T1000 (cell line): ENCODE measurements at places on chromosomes 4 and X.

- DNase-seq: no peak
Observed at GRCh38 chr4:127045861-127046260, 586.9 kb upstream of the INTU start.

DNA sequence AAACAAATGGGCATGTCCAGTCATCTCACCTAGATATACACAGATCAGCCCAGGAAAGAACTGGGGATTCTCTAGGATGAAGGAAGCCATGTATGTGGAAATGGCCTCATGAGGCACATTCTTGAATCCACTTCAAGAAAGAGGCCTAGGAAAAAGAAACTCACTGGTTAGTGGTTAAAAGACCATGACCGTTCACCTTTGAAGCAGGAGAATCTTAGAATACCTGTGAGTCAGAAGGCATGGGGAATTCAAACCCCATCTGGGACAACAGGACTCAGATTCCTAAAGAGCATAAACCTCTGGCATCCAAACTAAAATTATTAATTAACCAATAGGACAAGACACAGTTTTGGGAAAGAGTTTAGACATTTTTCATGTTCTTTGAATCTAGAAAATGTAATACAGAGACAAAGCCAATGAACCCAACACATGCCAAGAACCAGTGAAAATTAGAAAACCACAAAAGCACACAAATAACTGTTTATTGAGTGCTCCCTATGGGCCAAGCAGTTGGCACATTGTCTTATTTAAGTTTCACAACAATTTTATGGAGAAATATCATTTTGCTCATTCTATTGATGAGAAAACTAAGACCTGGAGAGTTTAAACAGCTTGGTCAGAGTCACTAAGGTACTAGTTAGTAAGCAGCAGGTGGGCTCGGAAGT, 97.5 kb downstream of the NPNT start:
- DNase-seq: no peak

DNA sequence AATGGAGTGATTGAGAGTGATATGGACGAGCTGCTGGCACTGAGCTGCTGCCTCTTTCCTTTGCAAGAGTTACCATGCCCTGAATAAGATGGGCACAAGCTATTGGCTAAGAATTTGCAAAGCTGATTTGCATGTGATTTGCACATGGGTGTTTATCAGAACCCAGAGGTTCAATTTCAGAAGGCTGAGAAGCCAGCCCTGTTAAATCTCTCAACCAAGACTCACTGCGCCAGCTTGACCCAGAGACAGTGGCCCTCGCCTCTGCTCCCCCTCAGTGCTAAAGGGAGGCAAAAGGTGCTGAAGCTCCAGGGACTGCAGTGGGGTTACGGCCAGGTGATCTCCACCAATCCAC, 701 bp downstream of the ARHGAP4 start:
- DNase-seq: no peak

DNA sequence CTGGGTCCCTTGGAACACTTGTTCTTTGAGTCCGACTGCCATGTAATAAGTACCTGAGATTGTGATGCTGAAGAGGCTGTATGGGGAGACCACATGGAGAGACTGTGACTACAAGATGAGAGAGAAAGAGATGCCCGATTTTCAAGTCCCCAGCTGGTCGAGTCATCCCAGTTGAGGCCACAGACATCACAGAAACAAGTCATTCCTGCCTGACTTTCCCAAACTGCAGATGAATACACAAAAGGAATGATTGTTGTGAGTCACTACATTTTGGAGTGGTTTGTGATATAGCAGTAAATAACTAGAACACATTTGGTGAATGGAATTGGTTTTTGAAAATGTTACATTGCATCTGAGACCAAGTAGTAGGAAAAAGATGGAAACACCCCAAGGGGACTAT, 9.0 kb upstream of the YIPF7 start:
- DNase-seq: no peak

- no peak for DNase-seq
Observed at GRCh38 chr4:45033676-45034419, 307.5 kb upstream of the GNPDA2 start.

DNA sequence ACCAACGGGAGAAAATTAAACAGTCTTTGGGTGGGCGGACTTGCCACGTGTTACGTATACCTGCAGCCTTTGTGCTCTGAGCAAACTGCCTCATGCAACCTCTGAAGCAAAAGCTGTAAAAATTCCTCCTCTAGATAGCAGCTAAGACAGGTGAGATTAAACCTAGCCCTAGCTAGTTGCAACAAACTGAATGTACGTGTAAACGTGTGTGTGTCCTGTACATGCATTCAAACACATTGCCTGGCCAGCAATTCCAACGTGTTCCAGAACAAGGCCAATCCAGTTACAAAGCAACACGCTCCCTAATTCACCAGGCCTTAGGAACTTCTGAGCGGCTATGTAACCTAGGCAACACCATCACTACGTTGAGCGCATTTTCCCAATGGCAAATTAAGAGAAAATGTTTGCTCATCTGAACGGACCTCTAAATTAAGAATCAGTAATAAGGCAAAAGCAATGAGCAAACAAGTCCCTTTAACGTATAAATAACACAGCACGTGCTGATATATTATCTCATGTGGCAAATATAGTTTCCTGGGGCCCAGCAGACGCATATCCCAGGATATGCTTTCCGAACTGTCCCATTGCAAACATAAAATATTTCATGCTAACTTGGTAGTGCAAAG, 792 bp downstream of the PPID start:
- DNase-seq: no peak

GRCh38 chrX:112786076-112786475, 54.6 kb downstream of the AMOT start:
- DNase-seq: no peak

GRCh38 chrX:105608745-105609144, 213.6 kb upstream of the NRK start:
- no peak for DNase-seq

- no peak for DNase-seq
Observed at GRCh38 chr4:21507439-21507838, 441.1 kb downstream of the KCNIP4 start.

DNA sequence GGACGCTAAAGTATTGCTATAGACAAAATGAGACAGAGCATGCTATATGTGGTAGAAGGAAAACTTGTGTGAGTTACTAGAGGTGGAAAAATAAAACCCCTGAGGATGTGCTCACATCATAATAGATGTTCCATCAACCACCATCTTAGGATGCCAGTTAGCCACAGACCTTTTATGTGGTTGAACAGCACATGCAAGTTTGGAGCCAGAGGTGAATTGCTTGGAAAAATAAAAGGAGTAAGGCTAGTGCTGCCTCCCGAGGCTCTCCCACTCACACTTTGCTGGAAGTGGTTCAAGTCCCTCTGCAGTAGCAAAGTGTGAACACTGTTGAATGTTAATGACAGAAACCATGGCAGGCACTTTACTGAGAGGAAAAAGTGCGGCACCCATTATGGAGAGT, 39.4 kb upstream of the PPARGC1A start:
- DNase-seq: no peak

DNA sequence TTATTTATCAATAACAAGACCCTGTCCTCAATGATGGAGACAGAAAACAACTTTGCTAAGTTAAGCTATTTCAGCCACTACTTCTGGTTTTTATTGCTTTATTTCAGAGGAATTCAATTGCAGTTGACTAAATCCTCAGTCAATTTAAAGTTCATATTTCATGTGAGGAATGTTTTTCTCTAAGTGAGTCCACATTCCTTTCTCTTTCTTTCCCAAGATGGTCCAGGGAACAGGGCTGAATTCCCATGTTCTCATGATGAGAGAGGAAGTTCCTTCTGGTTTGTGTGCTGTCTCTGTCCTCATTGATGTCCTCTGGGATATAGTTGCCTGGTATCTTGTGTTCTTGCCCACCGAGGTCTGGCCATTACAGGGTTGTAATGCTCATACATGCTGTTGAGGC, 117.2 kb downstream of the SLIT2 start:
- DNase-seq: no peak

- no peak for DNase-seq
Observed at GRCh38 chrX:133923113-133923512, 62.3 kb downstream of the GPC3 start.

DNA sequence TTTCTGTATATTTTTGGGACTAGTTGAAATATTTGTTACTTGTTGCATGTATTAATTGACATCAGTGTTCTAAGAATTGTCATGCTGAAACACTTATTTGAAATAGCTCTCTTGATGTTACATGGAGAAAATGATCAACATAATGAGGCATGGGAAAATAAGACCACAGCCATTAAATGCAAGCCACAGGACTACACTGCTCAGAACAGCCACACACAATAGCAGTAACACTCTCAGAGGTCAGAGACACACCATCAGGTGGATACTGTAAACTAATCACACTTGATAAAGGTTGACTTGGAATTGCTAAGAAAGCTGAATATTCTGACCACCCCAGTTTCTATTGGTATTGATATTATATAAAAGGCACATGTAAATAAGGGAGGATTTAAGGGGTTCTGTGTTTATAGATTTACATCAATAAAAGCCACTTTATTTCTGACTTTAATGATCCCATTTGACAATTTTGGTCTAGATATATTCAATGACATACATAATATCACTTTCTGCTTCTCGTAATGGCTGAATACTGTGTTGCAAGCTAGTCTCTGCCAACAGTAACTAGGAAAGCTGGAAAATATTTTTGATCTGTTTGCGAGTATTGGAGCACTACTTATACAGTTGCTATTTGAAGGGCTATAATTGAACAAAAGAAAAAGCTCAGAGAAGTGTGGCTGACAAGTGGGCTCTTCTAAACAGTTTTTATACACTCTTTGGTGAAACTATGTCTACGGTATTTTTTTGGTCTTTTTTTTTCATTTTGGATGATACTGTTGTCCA, 876.5 kb upstream of the INTU start:
- DNase-seq: no peak

DNA sequence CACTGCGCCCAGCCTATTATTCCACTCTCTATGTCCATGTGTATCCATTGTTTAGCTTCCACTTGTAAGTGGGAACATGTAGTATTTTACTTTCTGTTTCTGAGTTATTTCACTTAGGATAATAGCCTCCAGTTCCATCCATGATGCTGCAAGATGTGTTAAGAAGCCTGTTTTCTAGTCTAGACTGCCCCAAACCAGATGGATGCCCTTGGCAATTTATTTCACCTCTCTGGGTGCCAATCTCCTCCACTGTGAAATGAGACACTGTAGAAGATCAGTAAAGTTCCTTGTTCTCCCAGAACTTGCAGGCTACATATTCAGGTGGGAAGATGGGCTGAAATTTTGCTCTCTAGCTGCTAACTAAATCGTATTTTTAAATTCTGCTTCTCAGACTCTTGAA, 72.8 kb downstream of the TSPAN5 start:
- no peak for DNase-seq

DNA sequence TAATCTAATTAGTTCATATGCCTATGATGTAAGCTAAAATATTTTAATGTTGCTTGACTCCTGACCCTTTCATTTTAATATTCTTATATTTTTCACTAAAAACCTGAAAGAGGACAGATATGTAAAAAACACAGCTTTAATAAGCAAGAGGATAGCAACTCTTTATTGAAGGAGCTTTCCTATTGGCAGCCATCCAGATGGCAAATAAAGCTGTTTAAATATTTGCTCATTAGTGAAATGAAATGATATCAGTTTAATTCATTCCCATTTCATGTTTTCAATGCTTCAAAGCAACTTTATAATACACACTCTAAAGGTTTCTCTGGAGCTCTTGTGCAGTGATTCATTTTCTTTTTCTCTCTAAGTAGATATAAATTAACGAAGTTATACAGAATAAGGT, 473.4 kb downstream of the PCDH7 start:
- DNase-seq: no peak

DNA sequence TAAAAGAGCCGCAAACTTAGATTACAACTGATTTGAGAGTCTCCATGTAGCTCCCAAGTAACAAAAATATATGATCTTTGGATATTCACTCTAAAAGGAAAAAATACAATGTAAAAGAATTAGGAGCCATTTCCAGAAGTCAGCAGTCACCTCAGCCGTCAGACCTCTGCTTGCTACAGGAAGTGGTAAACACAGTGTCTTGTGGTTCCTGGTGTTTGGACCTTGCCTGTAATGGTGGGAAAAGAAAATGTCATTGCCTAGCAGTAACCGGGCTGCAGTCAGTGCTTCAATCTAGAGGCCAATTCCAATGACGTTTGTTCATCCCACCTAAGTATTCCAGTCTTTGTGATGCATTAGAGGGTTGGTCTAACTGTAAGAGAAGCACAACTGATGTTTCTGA, 28.9 kb upstream of the SMIM31 start:
- DNase-seq: no peak

DNA sequence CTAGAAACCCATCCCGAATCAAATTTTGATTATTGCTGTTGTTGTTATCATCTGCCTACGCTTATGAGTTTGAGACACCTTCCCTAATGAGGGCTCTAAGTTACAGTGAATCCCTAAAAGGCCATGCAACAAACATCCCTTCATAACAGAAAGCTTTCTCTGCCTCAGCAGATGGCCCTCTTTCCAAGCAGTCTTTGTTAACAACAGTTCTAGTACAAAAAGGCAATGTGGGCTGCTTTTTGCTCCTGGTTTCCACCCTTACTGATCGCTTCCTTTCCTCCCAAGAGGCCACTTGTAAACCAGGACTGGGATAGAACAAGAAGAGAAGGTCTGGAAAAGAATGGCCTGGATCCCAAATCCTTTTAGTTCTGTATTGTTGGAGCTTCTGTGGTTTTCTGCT, 24.2 kb downstream of the GPC4 start:
- no peak for DNase-seq

DNA sequence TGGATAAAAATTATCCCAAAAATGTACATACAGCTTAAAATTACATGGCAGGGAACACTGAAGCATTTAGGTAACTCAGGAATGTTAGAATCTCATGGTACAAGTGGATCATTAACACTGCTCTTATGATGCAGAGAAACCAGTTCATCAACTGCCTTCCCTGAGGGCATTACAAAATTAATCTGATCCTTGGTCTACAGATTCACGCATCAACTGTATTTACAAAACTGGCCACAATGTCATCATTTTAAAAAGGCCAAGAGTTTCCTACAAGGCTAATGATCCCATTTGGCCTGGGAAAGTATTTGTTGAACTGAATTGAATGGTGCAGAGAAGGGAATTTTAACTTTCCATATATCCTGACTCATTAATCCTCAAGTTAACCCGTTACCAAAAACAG, 84.6 kb downstream of the TSPAN5 start:
- no peak for DNase-seq

DNA sequence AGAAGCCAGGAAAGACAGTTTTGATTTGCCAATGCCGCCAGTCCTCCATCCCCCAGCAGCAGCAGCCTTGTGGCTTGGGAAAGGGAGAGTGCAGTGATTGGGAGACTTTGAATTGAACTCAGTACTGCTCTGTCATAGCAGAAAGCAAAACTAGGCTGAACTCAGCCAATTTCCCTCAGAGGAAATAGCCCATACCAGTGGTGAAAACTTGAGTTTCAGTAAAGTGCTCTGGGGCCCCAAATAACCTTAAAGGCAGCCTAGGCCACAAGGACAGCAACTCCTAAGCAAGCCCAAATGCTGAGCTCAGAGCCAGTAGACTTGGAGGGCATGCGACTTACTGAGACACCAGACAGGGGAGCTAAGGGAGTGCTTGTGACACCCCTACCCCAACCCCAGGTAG, 2.0 kb upstream of the PROM1 start:
- no peak for DNase-seq
